ENCODE measurements at places on chromosomes 2 and 18. TPM values are rescaled to one million over a fixed set of nuclear protein-coding genes. Genes with fewer than 3 reads are reported as not detected.

GRCh38 chr2:220665108-220665471, 907.0 kb downstream of the EPHA4 start:
- no peak for DNase-seq
- no peaks in the 10 kb centered on the region for H3K4me1 ChIP-seq
- no peaks in the 10 kb centered on the region for H3K36me3 ChIP-seq
- H3K27me3 ChIP-seq: no peaks in the 10 kb centered on the region
- no peak overlapping the region for H3K27ac ChIP-seq

DNA sequence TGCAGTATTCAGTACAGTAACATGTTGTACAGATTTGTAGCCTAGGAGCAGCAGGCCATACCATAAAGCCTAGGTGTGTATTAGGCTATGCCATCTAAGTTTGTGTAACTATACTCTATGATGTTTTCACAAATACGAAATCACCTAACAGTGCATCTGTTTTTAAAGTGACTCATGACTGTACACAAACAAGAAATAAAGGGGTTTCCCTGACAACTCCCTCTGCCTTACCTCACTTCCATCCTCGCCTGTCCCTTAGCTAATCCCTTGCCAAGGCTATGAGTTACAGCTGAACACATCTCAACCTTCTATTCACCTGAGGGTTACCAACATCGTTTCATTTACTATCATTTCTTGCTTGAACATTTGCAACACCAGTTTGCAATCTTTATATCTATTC, 78.6 kb upstream of the RPRM start:
- no peak overlapping the region for H3K4me3 ChIP-seq
- DNase-seq: no peak
- H3K27ac ChIP-seq: no peak overlapping the region
- H3K4me1 ChIP-seq: no peaks in the 10 kb centered on the region
- H3K36me3 ChIP-seq: no peaks in the 10 kb centered on the region

- H3K4me3 ChIP-seq: peak overlapping the region; percentile 41
- DNase-seq: no peak
- peaks cover 44% of the 10 kb centered on the region for H3K4me1 ChIP-seq
- H3K27ac ChIP-seq: no peak overlapping the region
Measured at GRCh38 chr2:161415034-161415986, 787 bp upstream of the TBR1 start.

Gene DSC2
- 17.2 TPM for total RNA-seq

- H3K27ac ChIP-seq: no peak overlapping the region
- DNase-seq: no peak
- H3K27me3 ChIP-seq: no peaks in the 10 kb centered on the region
Measured at GRCh38 chr2:231905026-231905425, 21.2 kb downstream of the NPPC start.

Gene HTR2B
- total RNA-seq: 2.6 TPM

- peaks cover 5% of the 10 kb centered on the region for H3K4me1 ChIP-seq
- no peak overlapping the region for H3K4me3 ChIP-seq
- no peak overlapping the region for H3K27ac ChIP-seq
- no peak for DNase-seq
- no peaks in the 10 kb centered on the region for H3K36me3 ChIP-seq
Measured at GRCh38 chr2:15760232-15760910, 168.7 kb downstream of the DDX1 start.

Gene IL36A
- not detected for total RNA-seq

Gene PDE1A
- 6.3 TPM for total RNA-seq

Gene MC5R
- not detected for total RNA-seq

- no peak for DNase-seq
- no peak overlapping the region for H3K27ac ChIP-seq
- no peaks in the 10 kb centered on the region for H3K4me1 ChIP-seq
Measured at GRCh38 chr2:14991723-14992122, 359.2 kb downstream of the LRATD1 start.

Gene KCNJ3
- not detected for total RNA-seq

DNA sequence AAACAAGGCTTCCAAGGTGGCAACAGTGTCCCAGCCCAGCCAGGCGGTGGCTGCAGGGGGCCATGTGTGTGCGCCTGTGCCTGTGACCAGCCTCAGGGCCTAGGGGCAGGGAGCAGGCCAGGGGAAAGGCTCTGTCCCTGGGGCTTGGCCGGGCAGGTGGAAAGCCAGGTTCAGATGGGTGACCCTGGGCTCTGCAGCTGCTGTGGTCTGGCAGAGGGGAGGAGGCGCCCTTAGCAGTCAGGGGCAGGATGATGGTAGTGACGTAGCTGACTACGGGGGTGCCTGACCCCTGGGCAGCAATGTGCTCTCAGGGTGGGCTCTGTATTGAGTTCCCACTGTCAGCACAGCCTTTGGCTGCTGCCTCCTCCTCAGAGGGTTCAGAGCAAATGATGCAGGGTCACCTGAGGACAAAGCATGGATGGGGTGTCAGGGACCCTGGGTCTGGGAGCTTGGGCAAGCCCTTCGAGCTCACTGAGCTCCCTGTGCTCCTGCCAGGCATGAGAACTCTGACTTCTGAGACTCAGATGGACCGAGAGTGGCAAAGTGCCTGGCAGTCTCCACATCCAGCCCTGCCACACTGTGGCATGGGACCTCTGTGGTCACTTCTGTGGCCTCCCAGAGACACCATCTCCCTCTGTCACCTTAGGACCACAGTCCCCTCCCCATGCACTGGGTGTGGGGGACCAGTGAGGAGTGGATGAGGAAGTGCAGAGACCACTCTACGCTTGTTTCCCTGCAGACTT, 56.6 kb upstream of the ALPP start:
- H3K36me3 ChIP-seq: no peaks in the 10 kb centered on the region
- no peak overlapping the region for H3K27ac ChIP-seq
- DNase-seq: no peak
- no peak overlapping the region for H3K4me3 ChIP-seq
- no peaks in the 10 kb centered on the region for H3K27me3 ChIP-seq
- no peaks in the 10 kb centered on the region for H3K4me1 ChIP-seq

Gene FEV
- not detected for total RNA-seq

GRCh38 chr2:118145207-118145606, 56.9 kb downstream of the INSIG2 start:
- H3K36me3 ChIP-seq: no peaks in the 10 kb centered on the region
- no peaks in the 10 kb centered on the region for H3K4me1 ChIP-seq

GRCh38 chr2:26877276-26877675, 29.3 kb downstream of the DPYSL5 start:
- no peak for DNase-seq
- no peaks in the 10 kb centered on the region for H3K4me1 ChIP-seq
- no peaks in the 10 kb centered on the region for H3K27me3 ChIP-seq
- H3K36me3 ChIP-seq: no peaks in the 10 kb centered on the region
- no peak overlapping the region for H3K4me3 ChIP-seq

Gene EGR4
- total RNA-seq: not detected

Gene LBH
- 272 TPM for total RNA-seq

- H3K4me1 ChIP-seq: no peaks in the 10 kb centered on the region
- no peaks in the 10 kb centered on the region for H3K36me3 ChIP-seq
- no peaks in the 10 kb centered on the region for H3K27me3 ChIP-seq
- no peak for DNase-seq
- no peak overlapping the region for H3K4me3 ChIP-seq
Measured at GRCh38 chr2:204436230-204436629, 109.0 kb upstream of the PARD3B start.

Gene PRSS56
- not detected for total RNA-seq

Gene XDH
- 0.41 TPM for total RNA-seq

DNA sequence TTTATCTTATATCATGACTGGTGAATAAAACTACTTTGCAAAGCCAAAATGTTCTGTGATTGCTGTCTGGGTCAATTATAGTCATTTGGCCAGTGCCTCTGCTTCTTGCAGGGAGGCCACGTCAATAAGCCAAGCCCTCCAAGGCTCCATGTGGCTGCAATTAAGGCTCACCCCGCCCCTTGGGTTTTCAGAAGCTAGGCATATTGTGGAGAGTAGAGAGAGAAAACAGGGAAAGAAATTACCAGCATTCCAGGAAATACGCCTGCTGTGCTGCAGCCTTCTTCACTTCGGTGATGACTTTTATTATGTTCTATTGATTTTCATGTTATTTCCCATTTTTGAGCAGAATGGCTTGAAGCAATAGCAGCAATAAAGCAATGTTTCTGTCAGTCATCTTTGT, 319.7 kb downstream of the SOX11 start:
- H3K27me3 ChIP-seq: no peaks in the 10 kb centered on the region
- no peak overlapping the region for H3K4me3 ChIP-seq
- H3K36me3 ChIP-seq: no peaks in the 10 kb centered on the region
- H3K4me1 ChIP-seq: no peaks in the 10 kb centered on the region
- DNase-seq: no peak
- H3K27ac ChIP-seq: no peak overlapping the region

DNA sequence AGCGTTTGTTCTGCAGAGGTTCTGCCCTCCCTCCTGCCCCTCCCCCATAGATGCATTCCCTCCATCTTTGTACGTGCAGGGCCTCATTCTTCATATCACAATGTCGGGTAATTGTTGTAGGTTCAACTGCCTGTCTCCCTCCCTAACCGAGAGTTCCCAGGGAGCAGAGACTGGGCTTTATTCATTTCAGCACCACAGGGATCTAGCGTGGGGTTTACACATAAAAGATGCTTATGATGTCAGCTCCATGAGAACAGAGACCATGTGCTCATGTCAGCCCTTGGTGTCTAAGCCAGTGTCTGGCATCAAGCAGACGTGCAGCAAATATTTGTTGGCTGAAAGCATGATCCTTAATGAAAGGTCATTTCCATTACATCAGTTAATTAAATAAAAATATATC, 298.9 kb upstream of the TRIB2 start:
- H3K36me3 ChIP-seq: no peaks in the 10 kb centered on the region
- DNase-seq: no peak
- no peaks in the 10 kb centered on the region for H3K27me3 ChIP-seq
- H3K27ac ChIP-seq: no peak overlapping the region
- H3K4me1 ChIP-seq: no peaks in the 10 kb centered on the region

Gene SATB2
- total RNA-seq: 3.9 TPM

Gene ANKRD62
- total RNA-seq: 0.12 TPM

Gene LOXHD1
- 2.7 TPM for total RNA-seq

- DNase-seq: no peak
- H3K4me3 ChIP-seq: no peak overlapping the region
- no peaks in the 10 kb centered on the region for H3K36me3 ChIP-seq
- no peaks in the 10 kb centered on the region for H3K27me3 ChIP-seq
- H3K27ac ChIP-seq: no peak overlapping the region
Measured at GRCh38 chr2:83972128-83972527, 487.0 kb downstream of the SUCLG1 start.

GRCh38 chr2:47631306-47631705, 151.6 kb upstream of the MSH6 start:
- no peak for DNase-seq
- H3K4me1 ChIP-seq: no peaks in the 10 kb centered on the region
- no peaks in the 10 kb centered on the region for H3K27me3 ChIP-seq
- H3K4me3 ChIP-seq: no peak overlapping the region
- no peaks in the 10 kb centered on the region for H3K36me3 ChIP-seq

DNA sequence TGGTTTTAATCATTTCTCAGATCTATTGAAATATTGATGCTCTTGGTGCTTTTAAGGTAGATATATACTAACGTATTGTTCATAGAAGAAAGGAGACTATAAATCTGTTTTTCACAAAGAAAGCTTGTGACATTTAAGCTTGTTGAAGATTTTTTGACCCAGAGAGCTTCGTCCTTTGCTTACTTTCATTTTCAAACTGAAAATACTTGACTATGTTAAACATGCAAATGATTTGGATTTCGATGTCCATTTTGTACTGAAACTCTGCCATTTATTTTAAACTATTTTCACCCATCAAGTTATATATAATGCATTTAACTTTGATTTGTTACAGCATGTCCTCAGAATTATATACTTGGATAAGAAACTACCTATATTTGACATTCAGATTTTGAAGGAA, 85.2 kb downstream of the SLC4A10 start:
- no peak for DNase-seq
- no peaks in the 10 kb centered on the region for H3K4me1 ChIP-seq
- no peaks in the 10 kb centered on the region for H3K36me3 ChIP-seq
- no peaks in the 10 kb centered on the region for H3K27me3 ChIP-seq
- H3K4me3 ChIP-seq: peak overlapping the region; percentile 11

- no peak overlapping the region for H3K27ac ChIP-seq
- no peaks in the 10 kb centered on the region for H3K36me3 ChIP-seq
- no peak overlapping the region for H3K4me3 ChIP-seq
- no peaks in the 10 kb centered on the region for H3K27me3 ChIP-seq
Measured at GRCh38 chr18:66872277-66872676, 268.4 kb upstream of the CDH19 start.

GRCh38 chr2:55087501-55087900, 37.2 kb upstream of the RTN4 start:
- H3K36me3 ChIP-seq: no peaks in the 10 kb centered on the region
- peaks cover 3% of the 10 kb centered on the region for H3K4me1 ChIP-seq
- no peak overlapping the region for H3K4me3 ChIP-seq
- DNase-seq: no peak

- no peaks in the 10 kb centered on the region for H3K36me3 ChIP-seq
- H3K4me1 ChIP-seq: no peaks in the 10 kb centered on the region
- H3K27ac ChIP-seq: no peak overlapping the region
- H3K4me3 ChIP-seq: no peak overlapping the region
- H3K27me3 ChIP-seq: peaks cover 11% of the 10 kb centered on the region
Measured at GRCh38 chr2:13020469-13020868, 303.7 kb downstream of the TRIB2 start.

- no peaks in the 10 kb centered on the region for H3K4me1 ChIP-seq
- no peaks in the 10 kb centered on the region for H3K27me3 ChIP-seq
- H3K36me3 ChIP-seq: no peaks in the 10 kb centered on the region
- H3K27ac ChIP-seq: no peak overlapping the region
Measured at GRCh38 chr2:212528106-212528856, 10.3 kb downstream of the ERBB4 start.

Gene SCN3A
- 2.1 TPM for total RNA-seq

Measured in upper lobe of right lung (tissue), 1 donor.